ENCODE measurements at places on chromosomes 5 and 9. TPM values are rescaled to one million over a fixed set of nuclear protein-coding genes. Genes with fewer than 3 reads are reported as not detected.

SMIM33 gene
- total RNA-seq, result not detected

TAF1L gene
- not detected for total RNA-seq

SLC36A2 gene
- not detected for total RNA-seq

CENPK gene
- total RNA-seq, result 9.3 TPM

All from esophagus mucosa (tissue), 1 donor.